Osteoblast (primary cell): ENCODE measurements at places on chromosomes 5 and 9. TPM values are rescaled to one million over a fixed set of nuclear protein-coding genes. Genes with fewer than 3 reads are reported as not detected.

DNA sequence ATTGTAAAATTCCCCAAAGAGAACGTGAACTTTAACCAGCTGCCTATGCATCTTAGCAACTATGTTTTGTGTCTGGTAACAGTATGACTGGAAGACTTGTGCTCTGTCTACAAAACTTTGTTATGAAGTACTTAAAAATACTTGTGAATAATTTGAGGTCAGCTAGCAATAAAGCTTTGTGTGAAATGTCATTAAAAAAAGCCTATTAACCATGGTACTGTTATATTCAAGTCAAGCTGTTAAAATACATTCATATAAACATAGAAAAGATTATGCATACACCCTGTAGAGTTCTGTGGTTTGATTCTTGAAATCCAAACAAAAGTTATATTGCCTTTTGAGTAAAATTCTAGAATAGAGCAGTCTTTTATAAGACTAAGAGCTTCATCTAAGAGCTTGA lies 60.1 kb downstream of the VCAN start:
- peaks cover 6% of the 10 kb centered on the region for H3K36me3 ChIP-seq
- H3K27ac ChIP-seq = no peak overlapping the region
- no peaks in the 10 kb centered on the region for H3K4me1 ChIP-seq
- H3K27me3 ChIP-seq = no peaks in the 10 kb centered on the region

DNA sequence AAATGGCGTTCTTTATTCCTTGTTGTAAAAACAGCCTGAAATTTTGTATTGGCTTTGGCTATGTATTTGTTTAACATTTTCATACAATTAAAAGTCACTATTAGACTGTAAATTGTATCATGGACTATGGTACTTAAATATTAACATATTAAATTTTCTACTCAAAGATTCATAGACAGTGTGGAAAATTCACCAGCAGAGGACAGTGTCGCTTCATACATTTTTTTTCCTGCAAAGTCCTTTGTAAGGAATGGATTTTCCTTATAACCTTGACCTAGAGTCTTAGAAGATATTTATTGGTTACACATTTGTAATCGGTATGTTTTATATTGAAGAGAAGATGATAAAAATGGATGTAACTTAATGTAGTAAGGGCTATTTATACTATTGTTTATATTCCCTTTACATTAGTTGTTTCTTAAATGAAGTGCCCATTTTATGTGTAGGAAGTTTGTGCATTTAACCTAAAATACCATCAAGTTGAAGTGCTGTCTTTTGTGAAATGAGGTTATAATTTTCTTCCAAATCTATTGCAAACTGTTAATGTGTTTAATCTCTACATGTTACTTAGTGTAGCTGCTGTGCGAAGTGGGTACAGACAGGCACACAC lies 150.1 kb downstream of the KDM4C start:
- no peak overlapping the region for H3K27ac ChIP-seq
- H3K36me3 ChIP-seq = no peaks in the 10 kb centered on the region
- no peak for DNase-seq
- no peak overlapping the region for H3K4me3 ChIP-seq
- no peaks in the 10 kb centered on the region for H3K4me1 ChIP-seq

Gene ROPN1L
- 0.59 and 0.72 TPM in 2 replicates for total RNA-seq

Gene WNT8A
- not detected in 2 replicates for total RNA-seq

DNA sequence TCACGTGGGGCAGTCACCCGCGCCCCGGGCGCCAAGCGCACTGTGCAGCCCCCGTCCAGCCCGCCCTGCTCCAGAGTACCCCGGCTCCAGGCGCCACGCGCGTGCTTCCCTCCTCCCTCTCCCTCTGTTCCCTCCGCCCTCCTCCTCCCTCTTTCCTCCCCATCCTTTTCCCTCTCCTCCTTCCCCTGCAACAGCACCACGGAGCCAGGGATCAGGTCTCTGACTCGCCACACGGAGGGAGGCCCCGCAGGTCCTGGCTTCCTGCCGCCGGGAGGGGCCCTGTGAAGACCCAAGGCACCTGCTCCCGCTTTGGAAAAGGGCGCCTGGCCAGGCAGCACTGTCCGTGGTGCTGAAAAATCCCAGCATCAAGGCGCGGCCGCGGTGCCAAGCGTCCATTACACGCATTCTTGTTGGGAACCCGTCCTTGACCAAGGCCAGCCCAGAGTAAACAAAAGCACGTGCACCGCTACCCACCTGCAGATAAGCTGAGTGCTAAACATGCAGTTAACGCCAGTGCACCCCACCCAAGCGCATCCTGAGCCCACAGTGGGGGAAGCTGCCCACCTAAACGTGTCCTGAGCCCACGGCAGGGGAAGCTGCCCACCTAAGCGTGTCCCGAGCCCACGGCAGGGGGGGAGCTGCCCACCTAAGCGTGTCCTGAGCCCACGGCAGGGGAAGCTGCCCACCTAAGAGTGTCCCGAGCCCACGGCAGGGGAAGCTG lies 21.7 kb downstream of the SLC6A18 start:
- H3K4me3 ChIP-seq = no peak overlapping the region
- DNase-seq = no peak
- H3K36me3 ChIP-seq = no peaks in the 10 kb centered on the region

DNA sequence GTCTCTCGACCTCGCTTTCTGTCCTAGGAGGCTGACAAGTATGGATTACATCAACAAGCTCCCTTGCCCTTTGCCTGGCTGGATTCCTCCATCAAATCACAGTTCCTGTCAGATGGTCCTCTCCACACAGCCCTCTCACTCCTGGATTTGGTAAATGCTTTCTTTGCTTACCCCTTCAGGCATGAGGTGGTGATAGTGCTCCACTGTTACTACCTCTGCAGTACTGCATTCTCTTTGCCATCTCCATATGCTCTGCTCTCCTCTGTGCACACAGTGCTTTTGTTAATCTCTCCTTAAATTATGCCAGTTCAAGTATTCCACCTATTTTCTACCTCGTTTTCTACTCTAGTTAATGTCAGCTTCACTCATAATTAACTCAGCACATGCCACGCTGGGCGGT lies 279.2 kb downstream of the DMAC1 start:
- H3K27ac ChIP-seq = no peak overlapping the region
- no peak overlapping the region for H3K4me3 ChIP-seq
- no peaks in the 10 kb centered on the region for H3K36me3 ChIP-seq
- no peaks in the 10 kb centered on the region for H3K4me1 ChIP-seq
- no peak for DNase-seq

- H3K27me3 ChIP-seq = no peaks in the 10 kb centered on the region
- H3K36me3 ChIP-seq = peaks cover 93% of the 10 kb centered on the region
- H3K4me3 ChIP-seq = no peak overlapping the region
- H3K4me1 ChIP-seq = peaks cover 4% of the 10 kb centered on the region
- no peak overlapping the region for H3K27ac ChIP-seq
Observed at GRCh38 chr9:33311953-33312352, 21.6 kb downstream of the NFX1 start.

Gene CNTFR
- total RNA-seq = under 0.01 TPM in 1 of 2 replicates, not detected in the other

DNA sequence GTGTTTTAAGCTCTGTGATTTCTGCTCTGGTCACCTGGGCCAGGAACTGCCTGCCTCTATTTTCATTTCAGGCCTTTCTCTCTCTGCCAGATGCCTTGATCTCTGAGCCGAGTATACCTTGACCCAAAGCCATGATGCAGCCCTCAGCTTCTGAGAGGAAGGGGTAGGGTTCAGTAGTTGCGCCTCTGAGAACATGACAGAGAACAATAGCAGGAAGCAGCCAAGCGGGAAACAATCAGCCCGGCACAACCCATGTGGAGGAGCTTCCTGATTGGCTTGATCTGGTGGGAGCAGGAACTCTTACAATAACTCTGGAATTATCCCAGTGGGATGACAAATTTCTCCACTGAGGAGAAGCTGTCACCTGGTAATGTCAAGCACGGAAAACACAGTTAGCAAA lies 127.4 kb downstream of the PALM2AKAP2 start:
- no peak overlapping the region for H3K4me3 ChIP-seq
- no peaks in the 10 kb centered on the region for H3K27me3 ChIP-seq
- no peak overlapping the region for H3K27ac ChIP-seq
- no peaks in the 10 kb centered on the region for H3K36me3 ChIP-seq
- H3K4me1 ChIP-seq = peaks cover 32% of the 10 kb centered on the region

- DNase-seq = no peak
- H3K4me1 ChIP-seq = no peaks in the 10 kb centered on the region
- H3K36me3 ChIP-seq = no peaks in the 10 kb centered on the region
- H3K27ac ChIP-seq = no peak overlapping the region
- H3K27me3 ChIP-seq = no peaks in the 10 kb centered on the region
- no peak overlapping the region for H3K4me3 ChIP-seq
Observed at GRCh38 chr5:136905571-136905970, 540.2 kb upstream of the TRPC7 start.

Gene FGF18
- under 0.01 and 0.29 TPM in 2 replicates for total RNA-seq

DNA sequence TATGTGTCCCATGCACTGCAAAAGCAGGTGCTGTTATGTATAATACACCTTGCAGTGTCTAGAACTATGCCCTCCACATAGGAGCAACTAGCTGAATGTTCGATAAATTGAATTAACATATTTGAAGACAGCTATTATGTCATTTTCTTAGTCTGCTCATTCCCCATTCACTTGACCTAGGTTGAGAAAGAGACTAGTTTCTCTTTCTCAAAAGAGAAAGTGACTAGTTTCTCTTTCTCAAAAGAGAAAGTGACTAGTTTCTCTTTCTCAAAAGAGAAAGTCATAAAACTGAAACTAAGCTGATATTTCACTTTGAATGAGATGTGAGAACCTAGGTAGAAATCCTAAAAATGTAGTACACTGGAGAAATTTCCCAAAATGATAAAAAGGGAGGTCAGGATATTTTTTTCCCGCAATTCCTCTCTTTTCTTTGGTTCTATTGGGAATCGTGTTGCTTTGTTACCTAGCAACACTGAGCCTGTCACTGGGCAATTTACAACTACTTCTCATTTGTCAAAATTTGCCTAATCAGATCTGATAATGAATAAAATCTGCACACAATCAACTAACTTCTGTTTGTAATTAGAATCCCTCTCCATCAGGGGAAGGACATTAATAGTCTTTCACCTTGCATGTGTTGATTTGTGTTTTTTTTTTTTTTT lies 132.0 kb upstream of the GRIA1 start:
- no peaks in the 10 kb centered on the region for H3K27me3 ChIP-seq
- DNase-seq = no peak
- H3K4me3 ChIP-seq = peak overlapping the region; percentile 30
- H3K36me3 ChIP-seq = no peaks in the 10 kb centered on the region

DNA sequence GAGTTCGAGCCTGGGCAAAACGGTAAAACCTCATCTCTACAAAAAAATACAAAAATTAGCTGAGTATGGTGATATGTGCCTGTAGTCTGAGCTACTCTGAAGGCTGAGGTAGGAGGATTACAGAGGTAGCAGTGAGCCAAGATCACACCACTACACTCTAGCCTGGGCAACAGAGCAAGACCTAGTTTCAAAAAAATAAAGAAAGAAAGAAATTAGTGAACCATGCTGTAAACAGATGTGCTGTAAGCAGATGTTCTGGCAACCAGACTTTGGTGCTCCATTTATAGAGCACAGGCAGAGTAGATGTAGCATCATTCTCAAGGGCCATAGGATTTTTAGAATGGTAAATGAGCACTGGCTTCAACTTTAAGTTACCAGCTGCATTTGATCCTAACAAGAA lies 115.4 kb downstream of the ST8SIA4 start:
- no peaks in the 10 kb centered on the region for H3K36me3 ChIP-seq
- DNase-seq = peak; percentile 22

Gene SAP30L
- total RNA-seq = 32.2 and 36.5 TPM in 2 replicates

Gene SLC36A3
- not detected in 2 replicates for total RNA-seq

GRCh38 chr9:69180670-69181069 lies 6.6 kb downstream of the TJP2 start:
- H3K36me3 ChIP-seq = no peaks in the 10 kb centered on the region
- peak; percentile 95 for DNase-seq
- H3K27ac ChIP-seq = peak overlapping the region; percentile 83
- peaks cover 53% of the 10 kb centered on the region for H3K4me1 ChIP-seq
- peak overlapping the region; percentile 34 for H3K4me3 ChIP-seq
- H3K27me3 ChIP-seq = no peaks in the 10 kb centered on the region

DNA sequence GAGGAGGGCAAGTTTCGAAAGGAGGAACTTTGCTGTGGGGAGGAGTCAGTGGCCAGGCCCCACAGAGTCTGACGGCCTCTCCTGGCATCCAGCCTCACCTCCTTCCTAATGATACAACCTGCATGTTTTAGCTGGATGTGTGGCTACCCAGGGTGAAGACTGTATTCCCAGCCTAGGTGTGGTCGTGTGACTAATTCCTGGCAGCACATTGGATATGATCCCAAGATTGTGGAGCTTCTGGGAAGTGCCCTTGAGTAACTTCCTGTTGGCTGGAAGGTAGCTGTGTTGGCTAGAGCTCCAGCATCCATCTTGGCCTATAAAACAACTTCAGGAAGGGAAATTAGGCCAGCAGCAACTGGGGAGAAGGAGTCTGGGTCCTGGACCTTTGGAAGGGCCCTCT lies 19.0 kb upstream of the LPCAT1 start:
- H3K4me3 ChIP-seq = no peak overlapping the region
- peaks cover 10% of the 10 kb centered on the region for H3K27me3 ChIP-seq
- peak; percentile 85 for DNase-seq
- H3K4me1 ChIP-seq = peaks cover 7% of the 10 kb centered on the region

DNA sequence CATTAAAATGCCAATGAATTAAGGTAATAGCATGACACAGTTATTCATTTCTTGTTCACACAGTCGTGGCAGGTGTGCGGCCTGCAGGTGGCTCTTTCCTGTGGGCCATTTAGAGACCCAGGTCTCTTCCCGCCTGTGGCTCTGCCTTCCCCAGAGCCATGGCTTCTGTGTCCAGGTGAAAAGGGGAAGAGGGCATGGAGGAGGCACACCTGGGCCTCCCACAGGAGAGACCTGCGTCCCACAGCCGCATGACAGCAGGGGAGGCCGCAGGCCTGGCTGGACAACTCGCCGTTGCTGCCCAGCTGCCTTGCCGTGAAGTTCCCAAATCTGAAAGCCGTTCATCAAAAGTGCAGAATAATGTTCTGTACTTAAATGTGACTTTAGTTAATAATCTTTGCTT lies 14.4 kb upstream of the PLEKHG4B start:
- peaks cover 57% of the 10 kb centered on the region for H3K27me3 ChIP-seq
- no peak overlapping the region for H3K4me3 ChIP-seq
- H3K27ac ChIP-seq = no peak overlapping the region
- no peaks in the 10 kb centered on the region for H3K36me3 ChIP-seq
- peaks cover 3% of the 10 kb centered on the region for H3K4me1 ChIP-seq

- no peaks in the 10 kb centered on the region for H3K27me3 ChIP-seq
- H3K4me3 ChIP-seq = peak overlapping the region; percentile 87
- no peak for DNase-seq
Observed at GRCh38 chr5:163506095-163506457, 657 bp downstream of the MAT2B start.

GRCh38 chr5:79875230-79875629 lies 115.8 kb downstream of the MTX3 start:
- no peak overlapping the region for H3K4me3 ChIP-seq
- peak; percentile 65 for DNase-seq
- peaks cover 15% of the 10 kb centered on the region for H3K4me1 ChIP-seq
- peak overlapping the region; percentile 5 for H3K27ac ChIP-seq
- H3K27me3 ChIP-seq = peaks cover 30% of the 10 kb centered on the region

- H3K4me3 ChIP-seq = no peak overlapping the region
- peak overlapping the region; percentile 12 for H3K27ac ChIP-seq
- no peaks in the 10 kb centered on the region for H3K27me3 ChIP-seq
- DNase-seq = no peak
- no peaks in the 10 kb centered on the region for H3K36me3 ChIP-seq
- peaks cover 10% of the 10 kb centered on the region for H3K4me1 ChIP-seq
Observed at GRCh38 chr5:149108651-149109280, 32.5 kb upstream of the ABLIM3 start.

GRCh38 chr5:15938961-15939360 lies 240.6 kb downstream of the MARCHF11 start:
- H3K27ac ChIP-seq = peak overlapping the region; percentile 54
- no peaks in the 10 kb centered on the region for H3K27me3 ChIP-seq
- H3K4me3 ChIP-seq = no peak overlapping the region
- H3K36me3 ChIP-seq = no peaks in the 10 kb centered on the region

Gene TAF1L
- not detected in 2 replicates for total RNA-seq

- no peaks in the 10 kb centered on the region for H3K36me3 ChIP-seq
- no peak for DNase-seq
- no peaks in the 10 kb centered on the region for H3K27me3 ChIP-seq
- no peak overlapping the region for H3K4me3 ChIP-seq
- no peaks in the 10 kb centered on the region for H3K4me1 ChIP-seq
Observed at GRCh38 chr9:27429917-27430316, 94.2 kb upstream of the IFNK start.
